Activated effector memory CD4-positive, alpha-beta T cell treated with anti-CD3 and anti-CD28 coated beads, Interleukin-2, amount 50 U/mL, for 16 hours (primary cell): ENCODE measurements at places on chromosomes 5 and 9.
A peak's percentile ranks its signal among the peaks of the same experiment; 100 is the strongest.

DNA sequence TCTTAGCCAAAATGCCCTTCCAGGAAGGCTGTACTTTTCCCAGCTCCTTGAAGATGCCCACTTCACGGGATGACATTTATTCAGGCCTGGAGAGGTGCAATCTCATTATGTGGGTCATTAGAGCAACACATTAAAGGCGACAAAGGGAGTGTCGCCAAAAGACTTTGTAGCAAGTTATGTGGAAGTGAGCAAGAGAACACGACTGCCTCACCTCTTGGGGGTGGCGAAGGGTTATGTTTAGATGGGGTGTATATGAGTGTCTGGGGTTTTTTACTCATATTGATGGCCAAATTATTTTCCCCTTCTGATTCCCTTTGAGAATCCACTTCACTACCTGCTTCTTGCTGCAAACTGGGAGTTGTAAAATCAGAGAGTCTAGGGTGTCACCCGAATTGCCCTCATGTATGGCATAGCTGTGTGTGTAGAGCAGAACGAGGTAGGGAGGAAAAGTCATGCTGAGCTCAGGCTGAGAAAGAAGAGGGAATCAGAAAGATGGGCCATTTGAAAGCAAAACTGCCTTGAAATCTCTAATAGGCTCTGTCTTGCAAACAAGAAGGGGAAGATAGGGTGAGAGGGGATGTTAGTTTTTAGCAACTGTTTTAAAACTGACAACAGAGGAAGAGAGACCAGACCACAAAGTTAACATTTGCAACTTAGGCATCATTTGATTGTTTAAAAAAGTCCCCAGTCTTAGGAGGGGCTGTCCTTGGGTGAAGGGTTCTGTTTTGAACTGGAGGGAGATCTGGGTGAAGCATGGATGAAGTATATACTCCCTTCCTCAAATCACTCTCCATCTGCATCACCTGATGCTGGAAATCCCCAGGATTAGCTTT lies 97.1 kb upstream of the IL12B start:
- no peak for DNase-seq

- DNase-seq, result no peak
These were observed 30.1 kb upstream of the CNOT6 start for GRCh38 chr5:180463916-180464602.

DNA sequence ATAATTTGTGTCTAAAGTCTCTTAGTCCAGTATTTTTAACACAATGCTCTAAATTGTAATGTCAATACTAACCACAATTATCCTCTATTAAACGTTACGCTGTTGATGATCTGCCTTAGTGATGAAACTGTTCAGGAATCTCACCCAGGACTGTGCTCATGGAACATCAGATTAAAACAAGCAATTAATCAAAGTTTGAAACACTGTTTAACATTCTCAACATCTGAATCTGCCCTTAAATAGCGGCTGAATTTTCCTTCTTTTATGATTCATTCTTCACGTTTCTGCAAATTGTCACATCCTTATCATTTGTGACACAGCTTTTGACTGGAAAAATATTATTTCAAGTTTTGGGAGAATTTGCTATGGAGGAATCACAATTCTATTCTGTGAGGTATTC lies 113.8 kb downstream of the MARCHF11 start:
- no peak for DNase-seq

DNA sequence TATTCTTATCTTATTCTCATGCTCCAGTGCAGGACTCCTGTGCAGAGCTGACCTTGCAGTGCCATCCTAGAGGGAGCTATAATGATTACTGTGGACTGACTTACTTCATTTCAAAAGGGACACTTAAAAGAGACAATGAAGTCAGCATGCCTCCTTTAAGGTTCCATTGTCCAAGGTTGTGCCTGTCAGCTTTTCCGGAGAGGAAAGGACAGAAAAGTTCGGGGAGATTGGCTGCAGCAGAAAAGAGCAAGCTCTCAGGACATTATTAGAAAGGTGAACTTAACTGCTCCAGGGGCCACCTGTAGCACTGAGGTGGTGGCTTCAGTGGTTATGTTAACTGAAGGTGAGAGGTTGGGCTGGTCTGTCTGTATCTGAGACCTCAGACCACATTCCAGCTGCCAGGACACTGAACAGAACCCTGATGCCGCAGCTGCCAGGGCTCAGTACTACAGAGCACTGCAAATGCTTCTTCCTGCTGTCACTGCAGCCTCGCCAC lies 112.9 kb downstream of the ST8SIA4 start:
- no peak for DNase-seq

DNA sequence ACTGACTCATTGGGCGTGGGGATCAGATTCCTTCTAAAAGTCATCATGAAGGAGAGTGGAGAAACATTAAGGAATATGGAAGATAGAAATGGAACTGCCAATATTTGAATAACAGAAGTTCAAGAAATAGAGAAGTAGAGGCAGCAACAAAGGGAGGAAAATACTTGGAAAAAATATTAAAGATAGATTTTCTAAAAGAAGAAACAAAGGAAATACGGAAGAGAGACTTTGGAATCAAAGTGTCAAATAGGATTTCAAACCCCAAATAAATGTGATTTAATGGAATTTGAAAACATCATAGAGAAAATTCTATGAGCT lies 605.1 kb upstream of the KLF4 start:
- no peak for DNase-seq

GRCh38 chr9:125651576-125652232 lies 55.3 kb downstream of the MAPKAP1 start:
- DNase-seq, result no peak

GRCh38 chr9:130101915-130102314 lies 48.2 kb downstream of the GPR107 start:
- DNase-seq, result no peak

- peak; percentile 22 for DNase-seq
These were observed 31.7 kb upstream of the LRRC14B start for GRCh38 chr5:159448-160172.

GRCh38 chr5:32711362-32711680 lies 200 bp downstream of the NPR3 start:
- no peak for DNase-seq

DNA sequence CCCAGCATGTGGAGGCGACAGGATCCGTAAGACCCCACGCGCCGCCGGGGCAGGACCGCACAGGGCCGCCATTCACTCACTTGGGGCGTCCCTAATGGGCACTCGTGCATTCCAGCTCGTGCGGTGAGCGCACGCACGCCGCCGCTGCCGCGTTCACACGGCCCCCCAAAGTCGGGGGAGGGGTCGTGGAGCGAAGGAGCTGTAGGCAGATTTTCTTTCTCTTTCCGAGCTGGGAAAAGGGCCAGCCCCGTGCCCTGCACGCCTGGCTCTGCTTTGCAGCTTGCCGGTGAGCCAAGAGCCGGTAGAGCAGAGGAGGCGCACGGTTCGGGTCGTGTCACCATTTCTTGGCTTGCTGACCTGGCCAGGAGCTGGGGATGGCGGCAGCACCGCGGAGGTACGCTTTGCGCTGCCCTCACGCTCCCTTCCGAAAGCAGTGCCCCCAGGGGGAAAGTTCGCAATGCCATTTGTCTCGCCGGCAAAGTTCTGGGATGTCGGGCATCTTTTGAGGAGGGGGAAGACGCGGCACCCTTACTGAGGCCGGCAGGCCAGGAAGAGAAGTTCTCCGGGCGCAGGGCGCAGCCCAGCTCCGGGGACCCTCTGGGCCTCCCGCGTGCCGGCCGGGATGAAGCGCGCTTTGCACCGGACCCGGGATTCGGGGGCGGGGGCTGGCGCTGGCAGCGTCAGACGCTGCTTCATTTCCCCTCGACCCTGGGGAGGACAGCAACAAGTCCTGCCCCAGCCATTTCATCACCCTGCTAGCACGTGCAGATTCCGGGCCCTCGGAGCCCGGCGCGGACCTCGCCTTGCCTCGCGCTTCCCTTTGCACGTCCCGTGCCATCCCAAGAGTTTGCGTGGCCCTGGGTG lies 898 bp downstream of the STC2 start:
- DNase-seq, result no peak

- DNase-seq, result no peak
These were observed 236.9 kb downstream of the NSG2 start for GRCh38 chr5:174282391-174282790.

- no peak for DNase-seq
These were observed 7.3 kb upstream of the SPARC start for GRCh38 chr5:151694035-151694485.
